ENCODE measurements at places on chromosomes 2 and 18. TPM values are rescaled to one million over a fixed set of nuclear protein-coding genes. Genes with fewer than 3 reads are reported as not detected.
A peak's percentile ranks its signal among the peaks of the same experiment; 100 is the strongest.

- DNase-seq, result peak; percentile 52
- no peak overlapping the region for H3K27ac ChIP-seq
- no peaks in the 10 kb centered on the region for H3K36me3 ChIP-seq
- H3K4me1 ChIP-seq, result no peaks in the 10 kb centered on the region
Observed at GRCh38 chr2:50752237-50752636, 279.7 kb downstream of the NRXN1 start.

DNA sequence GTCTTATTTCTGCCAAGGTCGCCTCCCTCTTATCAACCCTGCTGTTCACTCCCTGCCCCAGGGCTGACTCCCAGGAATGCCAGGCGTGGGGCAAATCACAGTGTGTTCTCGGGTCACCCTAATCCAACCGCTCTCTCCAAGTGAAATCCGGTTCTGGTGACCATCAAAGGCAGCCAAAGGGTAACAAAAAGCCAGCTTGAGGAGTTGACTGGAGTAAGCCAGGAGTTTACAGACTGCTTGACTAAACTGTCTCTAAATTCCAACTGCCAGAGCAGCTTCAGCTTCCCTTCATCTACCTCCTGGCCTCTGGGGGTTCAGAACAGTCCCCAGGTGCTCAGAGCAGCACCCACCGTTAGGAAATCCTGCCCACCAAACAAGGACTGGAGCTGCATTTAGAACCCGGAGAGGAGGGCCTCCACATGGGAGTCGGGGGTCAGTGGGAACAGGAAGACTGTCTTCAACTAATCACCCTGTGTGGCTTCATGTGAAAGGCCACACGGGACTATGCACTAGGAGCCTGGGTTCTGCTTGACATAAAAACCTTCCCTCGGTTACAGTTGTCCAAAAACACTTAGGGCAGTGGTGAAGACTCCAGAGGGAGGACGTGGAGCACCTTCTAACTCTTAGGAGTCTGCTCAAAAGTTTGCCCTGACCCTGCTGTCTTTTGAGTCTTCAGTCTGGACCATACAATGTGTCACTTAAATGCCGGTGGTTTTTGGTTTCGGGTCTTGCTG is 24.2 kb upstream of the MCFD2 start:
- H3K27ac ChIP-seq, result peak overlapping the region; percentile 96
- no peaks in the 10 kb centered on the region for H3K36me3 ChIP-seq

DNA sequence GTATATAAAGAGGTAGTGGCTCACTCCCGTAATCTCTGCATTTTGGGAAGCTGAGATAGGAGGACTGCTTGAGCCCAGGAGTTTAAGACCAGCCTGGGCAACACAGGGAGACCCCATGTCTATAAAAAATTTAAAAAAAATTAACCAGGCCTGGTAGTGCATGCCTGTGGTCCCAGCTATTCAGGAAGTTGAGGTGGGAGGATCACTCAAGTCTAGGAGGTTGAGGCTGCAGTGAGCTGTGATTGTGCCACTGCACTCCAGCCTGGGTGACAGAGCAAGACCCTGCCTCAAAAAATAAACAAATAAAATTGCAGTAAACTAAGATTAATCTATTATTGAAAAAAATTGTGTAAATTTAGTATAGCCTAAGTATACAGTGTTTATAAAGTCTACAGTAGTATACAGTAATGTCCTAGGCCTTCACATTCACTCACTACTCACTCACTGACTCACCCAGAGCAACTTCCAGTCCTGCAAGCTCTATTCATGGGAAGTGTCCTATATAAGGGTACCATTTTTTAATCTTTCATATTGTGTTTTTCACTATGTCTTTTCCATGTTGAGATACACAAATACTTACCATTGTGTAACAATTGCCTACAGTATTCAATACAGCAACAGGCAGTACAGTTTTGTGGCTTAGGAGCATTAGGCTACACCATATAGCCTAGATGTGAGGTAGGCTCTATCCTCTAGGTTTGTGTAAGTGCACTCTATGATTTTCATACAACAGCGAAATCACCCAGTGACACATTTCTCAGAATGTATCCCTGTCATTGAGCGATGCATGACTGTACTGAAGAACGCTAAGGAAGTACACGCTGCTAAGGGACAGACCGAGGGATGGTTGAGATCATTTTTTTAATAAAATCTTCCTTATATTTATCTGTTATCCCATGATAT is 10.4 kb upstream of the MAP4K3 start:
- H3K4me3 ChIP-seq, result no peak overlapping the region
- peak; percentile 24 for DNase-seq
- peaks cover 16% of the 10 kb centered on the region for H3K36me3 ChIP-seq
- H3K27ac ChIP-seq, result peak overlapping the region; percentile 59
- peaks cover 2% of the 10 kb centered on the region for H3K4me1 ChIP-seq
- H3K27me3 ChIP-seq, result no peaks in the 10 kb centered on the region

DNA sequence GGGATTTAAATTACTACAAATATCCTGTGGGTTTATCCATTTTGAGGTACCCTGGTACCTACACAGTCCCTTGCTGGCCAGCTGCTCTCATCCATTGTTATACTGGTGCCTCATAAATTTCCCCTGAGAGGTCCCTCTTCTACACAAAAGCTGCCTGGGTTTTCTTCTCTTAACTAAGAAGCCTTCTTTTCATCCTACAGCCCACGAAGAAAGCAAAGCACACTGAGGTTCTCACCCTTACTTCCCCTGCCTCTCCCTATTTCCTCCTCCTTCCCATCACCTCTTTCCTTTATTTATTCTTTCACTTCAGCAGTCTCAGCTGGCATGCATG is 154.9 kb downstream of the CSRNP3 start:
- DNase-seq, result no peak
- H3K4me3 ChIP-seq, result no peak overlapping the region
- no peak overlapping the region for H3K27ac ChIP-seq
- no peaks in the 10 kb centered on the region for H3K27me3 ChIP-seq
- no peaks in the 10 kb centered on the region for H3K36me3 ChIP-seq
- no peaks in the 10 kb centered on the region for H3K4me1 ChIP-seq

DNA sequence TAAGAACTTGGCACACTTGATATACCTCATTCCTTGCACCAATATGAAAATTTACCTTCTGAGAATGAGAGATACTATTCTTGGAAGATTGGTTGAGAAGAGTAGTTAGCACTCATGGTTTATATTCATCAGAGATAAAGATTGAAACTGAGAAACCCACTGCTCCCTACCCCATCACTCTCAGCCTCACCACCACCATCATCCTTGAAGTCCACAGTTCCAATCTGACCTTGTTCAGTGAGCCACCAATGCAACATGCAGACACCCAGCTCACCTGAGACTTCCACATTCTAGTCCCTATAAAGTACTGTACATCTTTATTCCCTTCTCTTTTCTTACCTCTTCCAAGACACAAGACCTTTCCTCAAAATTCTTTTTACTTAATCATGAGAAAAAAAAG is 869.0 kb downstream of the TRIB2 start:
- H3K4me1 ChIP-seq, result no peaks in the 10 kb centered on the region
- H3K36me3 ChIP-seq, result no peaks in the 10 kb centered on the region
- no peak overlapping the region for H3K27ac ChIP-seq
- no peaks in the 10 kb centered on the region for H3K27me3 ChIP-seq

STARD6 gene
- not detected for polyA plus RNA-seq

CCDC178 gene
- not detected for polyA plus RNA-seq

GRCh38 chr2:168717790-168718502 is 84.5 kb upstream of the NOSTRIN start:
- no peaks in the 10 kb centered on the region for H3K4me1 ChIP-seq
- H3K27me3 ChIP-seq, result no peaks in the 10 kb centered on the region
- no peak for DNase-seq
- H3K27ac ChIP-seq, result no peak overlapping the region
- no peak overlapping the region for H3K4me3 ChIP-seq
- H3K36me3 ChIP-seq, result no peaks in the 10 kb centered on the region

DNA sequence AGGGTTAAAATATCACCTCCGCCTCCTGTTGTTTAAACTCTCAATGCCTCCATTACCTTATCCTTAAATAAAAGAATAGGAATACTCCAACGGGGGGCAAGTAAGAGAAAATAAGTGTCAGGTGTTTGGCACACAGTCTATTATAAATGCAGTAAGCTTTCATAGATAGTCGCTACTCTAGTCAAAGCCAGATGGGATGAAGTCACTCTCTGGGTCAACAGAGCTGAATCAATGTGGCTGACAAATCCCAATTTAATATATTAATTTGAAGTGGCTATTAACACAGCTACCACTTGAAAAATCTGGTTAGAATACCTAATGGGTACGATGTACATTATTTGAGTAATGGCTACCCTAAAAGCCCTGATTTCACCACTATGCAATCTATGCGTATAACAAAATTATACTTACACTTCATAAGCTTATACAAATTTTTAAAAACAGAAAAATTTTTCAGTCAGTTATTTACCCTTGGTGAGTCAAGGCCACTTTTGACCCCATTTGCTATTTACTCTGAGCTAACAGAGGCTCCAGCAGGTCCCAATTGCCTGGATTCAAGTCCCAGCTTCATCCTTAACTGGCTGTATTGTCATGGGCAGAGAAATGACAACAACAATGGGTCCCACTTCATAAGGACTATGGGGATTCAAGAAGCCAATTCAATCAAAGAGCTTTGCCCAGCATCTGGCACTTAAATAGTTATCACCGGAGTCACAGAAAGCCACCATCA is 167.5 kb upstream of the PID1 start:
- no peak overlapping the region for H3K27ac ChIP-seq
- no peaks in the 10 kb centered on the region for H3K36me3 ChIP-seq
- H3K4me3 ChIP-seq, result no peak overlapping the region
- DNase-seq, result no peak

All from IMR-90 (cell line).